ENCODE measurements at places on chromosomes 3 and 15.

- DNase-seq: no peak
Observed at GRCh38 chr3:196778755-196779154, 39.1 kb downstream of the PAK2 start.

DNA sequence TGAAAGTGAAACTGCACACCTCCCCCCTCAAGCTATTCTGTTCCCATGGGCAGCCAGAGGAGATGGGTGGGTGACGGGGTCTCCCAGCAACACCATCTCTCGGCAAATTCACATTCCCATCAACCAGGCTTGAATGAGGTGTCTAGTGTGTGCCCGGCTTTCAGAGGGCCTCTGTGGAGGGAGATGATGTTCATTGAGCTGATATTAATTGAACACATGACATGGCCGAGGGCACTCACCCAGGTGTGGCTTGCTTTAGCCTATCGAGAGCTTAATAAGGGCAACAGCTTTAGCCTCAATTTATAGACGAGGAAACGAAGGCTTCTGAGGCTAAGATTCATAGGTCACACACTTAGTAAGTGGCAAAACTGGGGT, 288.0 kb downstream of the UACA start:
- DNase-seq: no peak

DNA sequence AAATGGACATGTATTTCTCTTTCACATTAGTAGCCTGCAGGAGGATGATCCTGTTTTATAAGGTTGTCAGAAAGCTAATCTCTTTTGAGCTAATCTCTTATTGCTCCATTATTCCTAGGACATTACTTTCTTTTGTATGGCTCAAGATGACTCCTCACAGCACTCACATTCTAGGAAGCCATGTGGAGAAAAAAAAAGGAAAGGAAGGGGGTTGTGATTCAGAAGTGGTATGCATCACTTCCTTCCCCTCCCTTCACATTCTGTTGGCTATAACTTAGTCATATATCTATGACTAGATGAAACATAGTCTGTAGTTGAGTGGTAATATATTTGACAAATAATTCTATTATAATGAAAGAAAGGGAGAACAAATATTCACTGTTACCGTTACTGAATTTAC, 168.8 kb upstream of the TTC14 start:
- no peak for DNase-seq

DNA sequence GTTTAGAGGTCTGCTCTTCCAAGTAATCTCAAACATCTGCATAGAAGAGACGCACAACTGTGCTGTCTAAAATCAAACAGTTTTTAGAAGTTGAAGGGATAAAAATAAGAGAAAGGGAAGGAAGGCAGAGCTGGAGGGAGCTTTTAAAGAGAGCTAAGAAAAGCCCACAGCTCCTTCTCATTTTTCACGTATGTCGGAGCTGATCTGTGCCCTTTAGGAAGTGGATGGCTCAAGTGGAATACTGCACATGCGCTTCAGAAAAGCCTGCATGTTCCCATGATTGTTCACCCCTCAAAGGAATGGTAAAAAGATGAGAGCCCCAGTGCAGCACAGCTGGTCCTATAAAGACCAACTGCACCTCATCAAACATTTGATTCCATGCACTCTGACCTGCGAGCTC, 207.2 kb downstream of the ADAMTS17 start:
- DNase-seq: no peak

GRCh38 chr3:139954146-139954860, 19.3 kb downstream of the CLSTN2 start:
- no peak for DNase-seq

GRCh38 chr3:49841126-49841696, 15.2 kb downstream of the TRAIP start:
- no peak for DNase-seq

GRCh38 chr3:187044867-187045552, 94.3 kb downstream of the RPL39L start:
- DNase-seq: no peak

DNA sequence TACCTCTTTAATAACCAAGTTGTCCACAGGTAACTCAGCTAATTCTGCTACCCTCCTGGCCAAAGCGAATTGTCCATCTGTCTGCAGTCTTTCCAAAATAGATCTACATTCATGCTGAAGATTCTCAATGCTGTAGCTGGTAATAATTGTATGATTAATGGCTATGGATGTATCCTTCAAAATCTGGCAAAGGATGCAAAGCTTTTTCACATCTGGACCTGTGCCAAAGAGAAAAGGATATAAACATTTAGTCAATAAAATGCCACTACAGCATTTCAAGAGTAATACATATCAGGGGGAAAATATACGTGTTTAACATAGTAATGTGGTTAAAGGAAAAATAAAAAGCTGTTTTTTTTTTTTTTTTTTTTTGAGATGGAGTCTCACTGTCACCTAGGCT, 48.7 kb downstream of the EIF3J start:
- no peak for DNase-seq

DNA sequence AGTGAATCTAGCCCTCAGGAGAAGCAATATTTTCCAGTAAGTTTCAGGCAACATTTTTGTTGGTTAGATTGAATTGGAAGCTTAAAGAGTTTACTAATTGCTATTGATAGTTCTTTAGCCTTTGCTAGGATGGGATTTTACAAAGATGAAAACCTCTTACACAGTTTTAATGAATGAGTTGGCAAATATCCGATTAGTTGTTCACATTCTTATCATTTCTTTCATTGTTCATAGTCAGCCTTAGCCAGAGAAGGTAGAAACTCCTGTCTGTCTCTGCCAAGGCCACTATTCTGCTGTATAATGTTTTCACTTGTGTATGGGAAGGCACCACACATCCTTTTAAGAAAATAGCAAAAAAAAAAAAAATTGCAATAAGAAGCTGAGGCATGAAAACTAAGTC, 222.0 kb upstream of the MANF start:
- no peak for DNase-seq

DNA sequence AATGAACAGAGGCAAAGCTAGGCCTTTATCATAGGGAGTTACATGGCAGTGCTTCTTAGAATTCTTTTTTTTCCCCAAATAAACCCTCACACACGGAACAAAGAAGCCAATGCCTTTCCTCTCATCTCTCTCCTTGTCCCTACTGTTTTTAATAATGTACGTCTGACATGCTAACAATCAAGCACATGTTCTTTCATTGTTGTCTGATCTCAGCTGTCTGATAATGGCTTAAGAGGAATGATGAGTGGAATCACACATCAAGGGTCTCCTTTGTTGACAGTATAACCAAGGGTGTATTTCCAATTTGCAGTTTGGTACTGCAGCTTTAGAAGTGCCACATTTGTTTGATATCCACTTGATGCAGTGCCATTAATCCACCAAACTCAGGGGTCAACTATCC, 34.8 kb upstream of the EPHA3 start:
- no peak for DNase-seq

GRCh38 chr3:14516738-14517345, 23.3 kb downstream of the GRIP2 start:
- no peak for DNase-seq

GRCh38 chr3:164477403-164477802, 600.9 kb downstream of the SI start:
- DNase-seq: no peak

DNA sequence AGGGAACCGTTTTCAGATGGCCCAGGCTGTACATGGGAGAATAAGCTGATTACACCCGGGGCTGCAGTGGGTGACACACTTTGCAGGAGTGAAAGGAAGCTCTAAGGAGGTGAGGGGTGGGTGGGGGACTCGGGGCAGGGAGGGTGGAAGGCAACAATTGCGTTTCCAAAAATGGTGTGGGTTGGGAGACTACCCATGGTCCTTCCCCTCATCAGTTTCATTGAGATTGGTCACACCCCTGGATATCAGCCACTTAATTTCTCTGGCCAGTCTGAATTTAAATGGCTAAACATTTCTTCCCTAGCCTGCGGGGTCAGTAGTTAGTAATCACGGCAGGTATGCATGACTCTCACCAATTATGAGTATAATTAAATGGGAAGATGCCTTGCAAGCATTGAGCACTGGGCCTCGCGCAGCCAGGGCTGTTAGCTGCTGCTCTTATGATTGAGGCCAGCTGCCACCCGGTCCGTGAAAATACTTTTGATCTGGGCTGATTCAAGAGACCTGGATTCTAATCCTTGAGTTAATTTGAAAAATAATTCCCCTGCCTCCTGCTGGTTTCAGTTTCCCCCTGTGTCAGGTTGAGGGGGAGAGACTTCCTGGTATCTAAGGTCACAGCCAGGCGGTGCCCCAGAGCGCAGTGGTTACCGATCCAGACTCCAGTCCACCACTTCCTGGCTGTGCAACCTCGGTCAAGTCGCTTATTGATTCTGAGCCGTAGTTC, 23.3 kb downstream of the SLC6A6 start:
- DNase-seq: peak; percentile 57
